Putamen (tissue), 1 donor: ENCODE measurements at places on chromosomes 2 and 18.

DNA sequence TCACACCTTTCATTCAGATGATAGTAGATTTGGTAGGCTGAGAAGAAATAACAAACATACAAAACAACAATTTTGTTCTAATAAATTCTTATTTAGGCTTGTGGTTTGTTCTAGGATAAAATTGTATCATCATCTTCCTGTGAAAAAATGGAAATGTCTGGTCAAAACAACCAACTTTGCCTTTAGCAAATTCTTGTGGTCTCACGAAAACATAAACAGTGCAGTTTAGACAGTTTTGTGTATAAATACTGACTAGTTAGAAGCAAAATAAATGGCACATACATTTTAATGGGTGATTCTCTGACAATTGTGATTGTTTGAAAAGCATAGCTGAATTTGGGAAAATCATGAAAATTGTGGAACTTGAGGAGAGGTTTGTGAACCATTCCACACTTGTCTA lies 180.1 kb downstream of the TDRD15 start:
- DNase-seq: no peak

- DNase-seq: no peak
Observed at GRCh38 chr18:47899107-47899840, 31.2 kb downstream of the SMAD2 start.

DNA sequence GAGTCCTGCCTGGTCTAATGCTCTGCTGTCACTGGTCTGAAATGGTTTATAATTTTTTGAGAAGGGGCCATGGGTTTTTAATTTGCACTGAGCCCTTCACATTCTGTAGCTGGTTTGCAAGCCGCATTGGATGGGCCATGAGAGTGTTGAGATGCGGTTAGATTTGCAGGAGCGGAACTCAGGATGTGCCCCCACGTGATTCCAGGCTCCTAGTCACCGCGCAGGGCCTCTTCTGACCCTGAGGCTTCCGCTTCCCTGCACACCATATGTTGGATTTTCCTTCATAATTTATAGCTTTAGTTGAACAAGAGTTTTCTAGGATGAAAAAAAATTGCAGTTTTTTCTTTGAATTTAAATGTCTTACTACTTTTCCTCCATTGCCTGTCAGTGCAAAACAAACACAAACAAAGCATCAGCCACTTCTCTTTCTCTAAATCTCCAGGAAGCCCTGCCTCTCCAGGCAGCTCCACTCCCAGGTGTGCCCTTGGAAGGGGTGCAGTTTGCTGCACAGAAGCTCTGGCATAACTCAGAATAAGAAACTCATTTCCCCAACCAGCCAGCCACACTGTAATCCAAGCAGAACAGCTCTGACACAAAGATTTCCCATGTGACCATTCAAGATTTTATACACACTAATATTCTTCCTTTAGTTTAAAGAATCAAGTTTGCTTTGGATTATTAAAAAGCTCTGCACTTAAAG lies 18.4 kb upstream of the TPO start:
- DNase-seq: no peak

GRCh38 chr2:145601361-145601925 lies 1081.5 kb upstream of the ZEB2 start:
- no peak for DNase-seq

DNA sequence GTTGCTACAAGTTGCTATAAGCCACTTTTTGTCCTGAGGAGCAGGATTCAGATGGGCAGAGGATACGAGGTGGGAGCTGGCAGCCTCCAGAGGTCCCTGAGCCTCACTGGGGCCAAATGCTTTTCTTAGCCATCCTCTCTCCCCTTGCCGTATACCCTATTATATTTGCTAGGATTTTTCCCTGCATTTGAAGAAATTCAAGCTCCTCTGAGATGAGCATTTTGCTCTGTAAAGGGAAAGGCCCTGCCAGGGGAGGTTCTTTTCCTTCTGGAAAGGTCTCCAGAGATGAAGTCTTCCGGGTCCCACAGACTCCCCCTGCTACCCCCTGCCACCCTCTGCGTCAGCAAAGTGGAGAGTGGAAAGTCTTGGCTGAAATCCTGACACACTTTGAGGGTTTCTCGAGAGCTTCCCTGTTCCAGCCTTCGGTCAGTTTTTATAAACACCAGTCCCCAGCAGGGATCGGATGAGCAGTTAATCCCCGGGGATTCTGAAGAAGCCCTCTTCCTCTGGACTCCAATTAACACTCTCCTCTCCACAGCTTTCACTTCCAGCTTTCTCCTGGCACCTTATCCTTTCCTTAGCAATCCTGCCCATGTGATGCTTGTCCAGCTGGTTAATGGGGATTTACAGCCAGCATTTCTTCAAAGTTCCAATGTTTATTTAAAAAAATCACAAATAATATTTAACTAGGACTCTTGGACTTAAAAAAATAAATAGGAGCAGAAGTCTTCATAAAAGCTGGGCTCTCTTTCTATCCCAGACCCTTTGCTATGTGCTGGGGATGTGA lies 13.1 kb downstream of the CYRIA start:
- DNase-seq: no peak

- no peak for DNase-seq
Observed at GRCh38 chr2:76867854-76868253, 654.3 kb downstream of the LRRTM4 start.

DNA sequence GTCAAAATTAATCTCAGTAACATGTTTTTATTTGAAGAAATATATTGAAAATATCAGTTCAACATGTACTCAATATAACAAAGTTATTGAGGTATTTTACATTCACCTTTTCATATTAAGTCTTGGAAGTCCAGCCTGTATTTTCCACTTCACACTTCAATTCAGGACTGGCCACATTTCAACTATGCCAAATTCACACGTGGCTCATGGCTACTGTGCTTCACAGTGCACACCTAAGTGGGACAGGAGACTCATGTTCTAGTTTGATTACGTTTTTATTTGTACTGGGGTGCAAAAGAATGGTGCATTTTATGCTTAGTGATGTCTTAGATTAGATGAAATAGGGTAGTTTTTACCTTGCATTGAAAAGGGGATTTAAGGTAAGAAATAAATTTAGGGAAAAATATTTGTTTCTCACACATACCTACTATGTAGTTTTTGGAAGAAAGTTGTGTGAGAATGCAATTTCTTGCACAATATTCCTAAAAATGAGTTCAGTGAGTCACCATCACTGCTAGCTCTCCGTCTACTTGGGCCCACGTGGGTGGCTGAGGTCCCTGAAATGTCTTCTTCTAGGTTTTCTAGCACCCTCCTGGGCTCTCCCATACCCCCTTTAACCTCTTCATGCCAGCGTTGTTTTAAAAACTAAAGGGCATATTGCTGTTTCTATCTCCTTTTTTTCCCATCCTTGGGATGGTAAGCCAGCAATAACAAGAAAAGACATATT lies 87.0 kb downstream of the ST6GAL2 start:
- no peak for DNase-seq

DNA sequence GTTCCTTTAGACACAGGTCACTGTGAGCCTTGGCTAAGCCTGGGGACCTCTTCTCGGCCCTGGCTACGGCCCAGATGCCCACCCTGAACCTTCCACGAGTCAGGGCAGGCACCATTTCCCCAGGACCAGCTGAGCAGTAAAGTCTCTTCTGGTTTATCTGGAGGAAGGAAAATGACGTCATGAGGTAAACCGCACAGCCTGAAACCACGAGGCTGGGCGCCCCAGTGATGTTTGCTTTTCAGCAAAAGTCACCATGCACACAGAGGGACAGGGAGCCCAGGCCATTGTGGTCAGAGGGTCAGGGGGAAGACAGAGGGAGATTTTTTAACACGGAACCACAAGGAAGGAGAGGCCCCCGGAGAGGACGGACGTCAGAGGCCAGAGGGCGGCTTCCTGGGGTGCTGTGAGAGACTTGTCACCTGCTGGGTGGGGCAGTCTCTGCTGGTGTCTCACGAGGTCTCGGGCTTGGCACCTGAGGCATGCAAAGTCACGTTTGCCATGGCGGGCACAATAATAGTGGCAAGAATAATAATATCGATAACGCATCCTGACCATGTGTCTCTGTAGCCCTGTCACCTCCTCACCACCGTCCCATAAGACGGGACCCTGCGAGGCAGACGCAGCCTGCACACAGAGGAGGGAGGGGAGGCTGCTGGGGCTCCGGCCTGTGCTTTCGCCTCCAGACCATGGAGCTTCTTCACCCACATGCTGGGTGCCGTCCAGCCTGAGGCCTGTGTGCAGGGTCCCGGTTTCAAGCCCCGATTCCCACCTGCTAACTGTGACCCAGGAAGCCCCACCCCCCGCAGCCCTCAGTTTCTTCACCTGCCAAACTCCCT lies 33.2 kb upstream of the FOSL2 start:
- no peak for DNase-seq

- DNase-seq: no peak
Observed at GRCh38 chr2:170886386-170886785, 42.7 kb upstream of the GORASP2 start.

DNA sequence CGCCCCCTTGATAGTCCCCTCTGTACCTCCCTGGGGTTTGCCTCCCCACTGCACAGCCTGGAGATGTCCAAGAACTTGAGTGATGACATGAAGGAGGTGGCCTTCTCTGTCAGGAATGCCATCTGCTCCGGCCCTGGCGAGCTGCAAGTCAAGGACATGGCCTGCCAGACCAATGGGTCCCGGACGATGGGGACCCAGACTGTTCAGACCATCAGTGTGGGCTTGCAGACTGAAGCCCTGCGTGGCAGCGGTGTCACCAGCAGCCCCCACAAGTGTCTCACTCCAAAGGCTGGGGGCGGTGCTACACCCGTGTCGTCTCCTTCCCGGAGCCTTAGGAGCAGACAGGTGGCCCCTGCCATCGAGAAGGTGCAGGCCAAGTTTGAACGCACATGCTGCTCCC lies 119.9 kb downstream of the MTCL1 start:
- no peak for DNase-seq

DNA sequence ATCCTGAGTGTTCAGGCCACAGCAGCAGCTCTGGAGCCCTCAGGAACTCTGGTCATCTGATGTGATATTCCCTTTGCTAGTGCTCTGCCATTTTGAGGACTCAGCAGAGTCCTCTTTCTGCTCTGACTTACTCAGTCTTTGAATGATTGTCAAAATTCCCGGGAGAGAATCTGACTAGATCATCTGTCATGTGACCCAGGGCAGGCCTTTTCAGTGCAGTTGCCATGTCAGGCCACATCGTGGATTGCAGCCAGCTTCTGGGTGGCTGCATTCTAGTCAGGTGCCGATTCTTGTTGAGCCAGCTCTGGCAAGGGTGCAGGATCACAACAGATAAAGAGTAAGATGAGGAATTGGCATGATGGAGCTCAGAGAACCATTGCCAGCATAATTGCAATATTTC lies 795.6 kb downstream of the CPS1 start:
- peak; percentile 64 for DNase-seq

DNA sequence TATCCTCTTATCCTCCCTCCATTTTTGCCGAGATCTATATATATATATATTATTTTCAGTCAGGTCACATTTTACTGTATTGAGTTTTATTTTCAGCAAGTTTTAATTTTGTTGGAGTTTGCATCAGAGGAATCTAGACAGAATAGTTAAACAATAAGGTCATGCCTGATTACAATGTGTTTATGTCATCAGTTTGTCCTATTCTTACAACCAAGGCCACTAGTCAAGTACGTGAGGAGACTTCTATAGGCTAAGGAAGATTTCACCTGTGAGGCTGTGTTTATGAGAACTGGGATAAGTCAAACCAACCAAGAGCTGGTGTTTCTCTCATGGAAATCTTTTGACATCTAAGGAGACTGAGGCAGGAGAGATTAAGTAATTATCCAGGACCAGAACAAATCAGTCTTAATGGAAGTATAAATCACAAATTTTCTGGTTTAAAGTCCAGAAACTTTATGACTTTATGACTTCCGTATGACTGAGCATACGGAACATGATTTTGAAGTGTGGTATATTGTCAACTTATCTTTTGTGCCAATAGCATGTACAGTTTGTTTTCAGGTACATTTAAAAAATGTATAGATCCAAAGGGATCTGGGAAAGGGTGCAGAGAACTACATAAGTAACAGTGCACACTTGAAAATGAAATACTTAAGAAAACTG lies 100.0 kb upstream of the DTNA start:
- DNase-seq: no peak

DNA sequence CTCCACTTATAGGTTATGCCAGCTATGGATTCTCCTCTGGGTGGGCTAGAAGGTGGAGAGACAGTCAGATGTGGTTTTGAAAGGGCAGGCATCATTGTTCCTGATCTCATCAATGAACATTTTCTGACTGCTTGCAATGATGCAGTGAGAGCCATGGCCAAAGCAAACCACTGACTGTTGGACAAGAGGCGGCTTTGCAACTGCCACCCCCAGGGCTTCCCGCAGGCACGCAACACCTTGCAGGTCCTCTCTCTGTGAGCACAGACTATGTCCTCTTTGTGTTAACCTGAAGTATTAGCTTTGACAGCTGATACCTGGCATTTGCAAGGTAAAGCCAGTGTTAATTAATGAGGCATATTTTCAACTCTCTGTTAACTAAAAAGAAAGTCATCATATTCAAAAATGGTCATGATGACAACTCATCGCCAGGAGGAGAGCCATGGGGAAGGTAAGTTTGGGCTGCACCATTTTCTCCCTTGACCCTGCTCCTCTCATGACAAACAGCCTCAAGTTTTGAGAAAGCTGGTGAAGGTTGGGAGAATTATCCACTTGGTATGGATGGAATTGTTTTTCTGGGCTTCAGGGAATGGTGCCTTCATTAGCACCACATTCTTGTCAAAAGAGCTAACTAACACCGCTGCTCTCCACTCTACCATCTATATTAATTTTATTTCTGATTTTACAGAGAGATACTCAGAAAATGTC lies 14.9 kb upstream of the FAM124B start:
- no peak for DNase-seq

DNA sequence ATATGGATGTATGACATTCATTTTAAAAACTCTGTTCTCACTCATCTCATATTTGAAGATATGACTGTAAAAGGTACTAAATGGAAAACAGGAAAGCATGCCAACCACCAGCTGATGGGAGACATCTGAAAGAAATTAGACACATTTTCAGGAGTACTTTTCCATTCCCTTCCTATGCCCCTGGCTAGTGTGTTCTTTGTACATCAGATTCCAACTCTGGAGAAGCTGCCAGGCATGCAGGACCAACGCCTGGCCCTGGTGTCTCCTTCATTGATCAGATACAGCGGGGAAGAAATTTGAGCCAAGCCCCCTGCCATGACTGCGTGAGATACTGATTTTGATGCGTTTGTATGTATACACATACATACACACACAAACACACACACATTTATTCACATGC lies 599.0 kb upstream of the SYT4 start:
- no peak for DNase-seq

DNA sequence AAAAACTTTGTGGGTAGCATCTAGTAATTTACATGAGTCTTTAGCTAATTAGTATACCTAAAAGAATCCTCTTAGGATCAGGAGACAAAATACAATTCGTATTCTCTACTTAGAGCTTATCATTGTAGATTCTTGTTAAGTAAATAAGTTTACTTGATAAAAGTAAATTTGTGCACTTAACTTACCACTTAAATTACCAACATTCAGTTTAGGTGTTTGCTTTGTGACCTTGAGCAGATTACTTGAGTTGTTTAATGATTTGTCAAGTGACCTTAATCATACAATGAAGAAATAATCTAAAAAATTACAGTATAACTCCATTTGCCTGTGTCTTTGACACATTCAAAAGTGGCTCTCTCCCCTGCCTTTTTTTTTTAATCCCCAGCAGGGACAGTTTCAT lies 67.2 kb upstream of the UBXN4 start:
- DNase-seq: no peak
